Naive thymus-derived CD8-positive, alpha-beta T cell (primary cell): ENCODE measurements at places on chromosomes 3 and 15. TPM values are rescaled to one million over a fixed set of nuclear protein-coding genes. Genes with fewer than 3 reads are reported as not detected.

GRCh38 chr15:101286471-101287114, 8.5 kb downstream of the SNRPA1 start:
- DNase-seq = no peak

DNA sequence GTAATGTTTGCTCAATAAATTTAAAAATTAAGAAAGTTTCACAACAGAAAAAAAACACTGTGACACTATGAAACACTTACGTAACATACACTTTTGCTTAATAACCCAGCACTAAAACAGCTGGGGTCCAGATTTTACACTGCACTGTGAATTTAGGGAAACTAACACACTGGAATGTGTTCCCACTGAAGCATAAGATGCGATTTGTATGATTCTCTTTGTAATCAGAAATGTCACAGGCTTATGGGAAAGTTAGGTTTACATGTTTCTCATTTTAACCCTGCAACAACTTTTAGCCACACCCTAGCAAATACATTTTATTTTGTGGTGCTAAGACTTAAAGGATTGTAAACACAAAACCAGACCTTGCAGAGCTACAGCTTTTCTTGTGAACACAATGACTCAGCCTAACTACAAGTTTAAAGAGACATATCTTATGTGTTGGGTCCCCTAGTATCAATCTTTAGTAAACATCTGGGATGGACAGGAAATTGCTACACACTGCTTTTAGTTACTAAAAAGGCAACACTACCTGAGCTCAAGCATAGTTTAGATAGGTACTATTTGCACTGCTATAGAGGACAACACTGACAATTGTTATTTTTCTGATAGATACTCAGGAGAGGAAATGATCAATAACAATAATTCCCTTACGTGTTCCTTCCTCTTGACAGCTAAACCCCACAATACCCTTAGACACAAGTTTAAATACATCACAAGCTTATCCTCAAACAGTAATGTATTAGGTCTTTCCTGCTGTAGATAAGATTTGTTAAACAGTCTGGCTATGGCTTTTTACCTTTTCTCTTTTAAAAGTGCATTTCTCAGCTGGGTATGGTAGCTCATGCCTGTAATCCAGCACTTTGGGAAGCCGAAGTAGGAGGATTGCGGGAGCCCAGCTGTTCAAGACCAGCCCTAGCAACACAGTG, 3.8 kb downstream of the PLD1 start:
- DNase-seq = no peak

DNA sequence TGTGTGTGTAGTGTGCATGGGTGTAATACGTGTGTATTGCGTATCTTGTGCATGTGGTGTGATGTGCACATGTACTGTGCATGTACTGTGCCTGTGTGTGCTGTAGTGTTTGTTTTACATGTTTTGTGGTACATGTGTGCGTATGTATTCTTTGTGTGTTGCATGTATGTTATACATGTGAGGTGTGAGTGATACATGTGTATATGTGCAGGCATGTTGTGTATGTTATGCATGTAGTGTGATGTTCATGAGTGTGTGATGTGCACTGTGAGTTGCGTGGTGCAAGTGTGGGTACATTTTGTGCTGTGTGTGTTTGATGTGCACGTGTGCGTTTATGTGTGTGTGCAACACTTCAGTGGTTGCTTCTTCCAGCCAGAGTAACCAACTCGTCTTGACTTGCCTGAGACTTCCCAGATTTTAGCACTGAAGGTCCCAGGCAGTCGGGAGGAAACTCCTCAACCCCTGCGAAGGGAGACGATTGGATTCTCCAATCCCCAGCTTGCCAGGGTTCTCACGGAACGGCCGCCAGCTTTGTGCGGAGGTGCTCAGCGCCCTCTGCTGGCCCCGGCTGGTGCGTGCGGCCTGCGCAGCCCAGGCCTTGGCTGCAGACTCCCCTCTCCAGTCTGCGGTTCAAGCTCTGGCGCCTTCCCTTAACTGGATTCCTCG, 3.6 kb downstream of the GALNT15 start:
- DNase-seq = peak; percentile 19

DNA sequence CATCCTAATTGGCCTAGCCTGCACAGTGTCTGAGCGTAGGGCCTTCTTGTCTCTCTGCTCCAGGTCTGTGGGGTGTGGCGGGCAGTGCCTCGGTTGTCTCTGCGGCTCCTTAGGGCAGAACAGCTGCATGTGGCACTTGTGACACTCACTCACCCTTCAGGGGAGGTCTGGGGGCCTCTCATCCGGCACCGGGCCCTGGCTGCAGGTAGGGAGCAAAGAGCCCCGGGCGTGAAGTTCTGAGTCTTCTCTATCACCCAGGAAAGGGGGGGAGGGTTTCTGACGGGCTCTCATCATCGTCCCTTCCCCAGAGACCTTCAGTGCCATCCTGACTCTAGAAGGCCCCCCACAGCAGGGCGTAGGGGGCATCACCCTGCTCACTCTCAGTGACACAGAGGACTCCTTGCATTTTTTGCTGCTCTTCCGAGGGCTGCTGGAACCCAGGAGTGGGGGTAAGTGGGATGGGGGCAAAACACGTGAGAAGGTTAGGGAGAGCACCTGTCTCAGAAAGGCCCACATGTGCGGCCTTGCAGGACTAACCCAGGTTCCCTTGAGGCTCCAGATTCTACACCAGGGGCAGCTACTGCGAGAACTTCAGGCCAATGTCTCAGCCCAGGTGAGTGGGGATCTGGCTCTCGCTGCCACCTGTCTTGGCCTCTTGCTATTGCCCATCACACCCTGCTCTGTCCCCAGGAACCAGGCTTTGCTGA, 2.6 kb downstream of the CHRD start:
- DNase-seq = no peak

- no peak for DNase-seq
Measured at GRCh38 chr3:177813322-177813721, 616.0 kb upstream of the TBL1XR1 start.

- DNase-seq = no peak
Measured at GRCh38 chr3:38313695-38314094, 31.6 kb downstream of the SLC22A14 start.

GRCh38 chr3:76369170-76369569, 583.8 kb upstream of the ZNF717 start:
- DNase-seq = no peak

DNA sequence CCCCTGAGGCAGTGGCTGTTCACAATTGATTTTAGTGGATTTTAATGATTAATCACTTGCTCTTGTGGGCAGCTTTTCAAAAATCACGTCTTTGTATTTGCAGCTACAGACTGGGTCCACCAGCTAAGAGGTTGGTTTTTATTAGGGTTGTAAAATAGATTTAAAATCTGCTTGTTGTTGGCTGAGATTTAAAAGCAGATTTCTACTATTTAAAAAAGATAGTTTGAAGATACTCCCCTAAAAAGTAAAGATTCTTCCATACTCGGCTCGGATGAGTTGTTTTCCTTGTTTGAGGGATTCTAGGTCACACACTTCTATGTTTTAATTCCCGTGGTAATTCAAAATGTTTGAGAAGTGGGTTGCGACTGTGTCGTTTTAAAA, 1.7 kb downstream of the KLHL24 start:
- no peak for DNase-seq

GRCh38 chr3:165938986-165939540, 101.8 kb upstream of the BCHE start:
- no peak for DNase-seq

GRCh38 chr15:65409036-65409631, 13.6 kb downstream of the IGDCC4 start:
- no peak for DNase-seq

- DNase-seq = no peak
Measured at GRCh38 chr15:45291822-45292582, 40.0 kb downstream of the SLC28A2 start.

- DNase-seq = no peak
Measured at GRCh38 chr3:46883830-46884185, 6.3 kb downstream of the PTH1R start.

The SLC24A5 gene
- polyA plus RNA-seq = not detected

The ATP10A gene
- polyA plus RNA-seq = 18.1 TPM

The CELF6 gene
- polyA plus RNA-seq = not detected

The CFAP100 gene
- polyA plus RNA-seq = not detected

The PFN2 gene
- polyA plus RNA-seq = 12.7 TPM
